ENCODE measurements at places on chromosomes 2 and 18.

GRCh38 chr2:88283886-88284592 is 113.9 kb downstream of the THNSL2 start:
- DNase-seq = no peak

DNA sequence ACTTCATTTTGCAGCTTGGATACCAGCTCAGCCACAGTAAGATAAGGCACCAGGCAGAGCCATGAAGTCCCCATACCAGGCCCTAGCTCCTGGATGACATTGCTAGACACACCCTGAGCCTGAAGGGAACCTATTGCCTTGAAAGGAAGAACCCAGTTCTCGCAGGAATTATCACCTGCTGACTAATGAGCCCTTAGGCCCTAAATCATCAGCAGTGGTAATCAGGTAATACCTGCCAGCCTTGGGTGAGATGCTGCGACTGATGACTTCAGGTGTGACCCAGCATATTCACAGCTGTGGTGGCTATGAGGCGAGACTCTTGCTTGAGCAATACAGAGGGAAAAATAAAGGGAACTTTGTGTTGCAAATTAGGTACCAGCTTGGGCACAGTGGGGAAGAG is 24.9 kb downstream of the CLK1 start:
- no peak for DNase-seq

DNA sequence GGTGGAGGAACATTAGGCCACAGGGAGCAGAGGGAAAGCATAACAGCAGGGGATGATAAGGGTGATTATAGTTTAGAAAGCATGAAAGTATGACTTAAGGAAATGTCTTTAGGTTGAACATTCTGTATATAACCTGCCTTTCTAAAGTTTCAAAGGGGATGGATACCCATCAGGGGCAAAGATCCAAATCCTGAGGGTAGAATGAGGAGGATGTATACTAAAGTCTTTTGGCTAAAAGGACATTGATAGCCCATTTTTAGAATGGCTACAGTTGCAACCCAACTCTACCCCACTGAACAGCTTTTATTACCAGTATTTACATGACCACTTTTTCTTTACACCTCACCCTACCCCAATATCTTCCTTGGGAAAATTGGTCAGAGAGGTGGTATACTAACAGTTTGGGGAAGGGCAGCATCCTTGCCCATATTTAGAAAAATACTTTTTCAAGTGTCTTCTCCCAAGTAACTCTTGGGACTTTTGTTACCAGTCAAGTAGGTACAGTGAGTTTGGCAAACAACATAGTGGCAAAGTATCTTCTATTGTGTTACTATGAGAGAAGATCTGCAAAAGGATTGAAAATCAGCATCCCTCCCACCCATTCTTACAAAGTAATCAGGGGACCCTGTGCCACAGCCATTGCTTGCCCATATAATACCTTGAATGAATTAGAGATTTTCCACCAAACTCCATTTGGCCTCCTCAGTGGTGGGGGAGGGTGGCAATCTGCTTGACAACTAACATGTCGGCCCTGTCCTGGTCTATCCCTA is 8.3 kb downstream of the MAT2A start:
- DNase-seq = peak; percentile 23

GRCh38 chr2:116732322-116732721 is 1082.2 kb upstream of the DDX18 start:
- DNase-seq = no peak

- peak; percentile 68 for DNase-seq
These were observed 25.0 kb downstream of the SPEG start for GRCh38 chr2:219459460-219460311.

GRCh38 chr2:1739961-1740715 is 4.2 kb downstream of the PXDN start:
- DNase-seq = no peak

DNA sequence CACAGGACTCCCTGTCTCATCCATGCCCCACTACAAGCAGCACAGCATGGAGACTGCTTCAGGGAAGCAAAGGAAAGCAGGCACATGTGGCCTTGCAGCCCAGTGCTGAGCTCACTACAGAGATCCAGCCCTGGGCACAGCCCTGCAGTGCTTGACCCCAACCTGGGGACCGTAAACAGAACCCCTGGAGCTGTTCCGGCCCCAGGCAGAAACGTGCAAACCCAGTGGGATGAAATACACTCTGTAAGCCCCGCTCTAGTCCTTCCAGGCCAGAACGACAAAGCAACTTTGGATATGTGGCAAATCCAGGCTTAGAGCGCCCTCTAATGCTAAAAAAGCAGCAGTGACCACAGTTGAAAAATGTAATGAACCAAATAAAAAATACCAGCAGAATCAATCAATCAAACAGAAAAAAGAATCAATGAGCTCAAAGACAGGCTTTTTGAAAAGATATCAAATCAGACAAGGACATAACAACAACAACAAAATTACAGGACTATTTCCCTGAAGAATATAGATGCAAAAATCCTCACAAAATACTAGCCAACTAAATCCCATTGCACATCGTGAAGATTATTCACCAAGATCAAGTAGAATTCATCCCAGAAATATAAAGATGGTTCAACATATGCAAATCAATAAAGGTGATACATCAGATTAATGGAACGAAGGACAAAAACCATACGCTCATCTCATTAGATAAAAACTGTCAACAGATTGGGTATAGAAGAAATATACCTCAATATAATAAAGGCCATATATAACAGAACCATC is 45.6 kb downstream of the ZNF519 start:
- no peak for DNase-seq

DNA sequence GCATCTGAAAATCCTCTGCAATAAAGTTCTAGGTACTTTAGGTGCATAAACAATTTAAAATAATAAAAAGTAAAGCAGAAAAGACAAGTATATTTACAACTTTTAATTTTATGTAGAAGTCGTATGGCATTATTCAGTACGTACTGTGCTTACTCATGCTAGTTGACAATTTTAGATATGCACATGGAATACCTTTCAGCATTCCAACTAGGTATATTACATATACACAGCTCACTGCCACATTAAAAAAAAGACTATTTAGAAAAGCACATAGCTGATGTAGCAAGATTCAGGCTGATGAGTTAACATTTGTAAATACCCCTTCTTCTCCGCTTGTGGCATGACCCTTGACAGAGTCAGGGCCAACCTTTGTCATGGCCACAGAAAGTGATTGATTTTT is 171.2 kb downstream of the FBXO15 start:
- DNase-seq = no peak

GRCh38 chr2:222430681-222431080 is 6.3 kb downstream of the SGPP2 start:
- no peak for DNase-seq
